ENCODE measurements at places on chromosomes 6 and 20.
A peak's percentile ranks its signal among the peaks of the same experiment; 100 is the strongest.

- DNase-seq: no peak
Measured at GRCh38 chr6:52641388-52641787, 29.5 kb upstream of the TMEM14A start.

GRCh38 chr6:69424581-69424980 is 372.2 kb downstream of the LMBRD1 start:
- no peak for DNase-seq

DNA sequence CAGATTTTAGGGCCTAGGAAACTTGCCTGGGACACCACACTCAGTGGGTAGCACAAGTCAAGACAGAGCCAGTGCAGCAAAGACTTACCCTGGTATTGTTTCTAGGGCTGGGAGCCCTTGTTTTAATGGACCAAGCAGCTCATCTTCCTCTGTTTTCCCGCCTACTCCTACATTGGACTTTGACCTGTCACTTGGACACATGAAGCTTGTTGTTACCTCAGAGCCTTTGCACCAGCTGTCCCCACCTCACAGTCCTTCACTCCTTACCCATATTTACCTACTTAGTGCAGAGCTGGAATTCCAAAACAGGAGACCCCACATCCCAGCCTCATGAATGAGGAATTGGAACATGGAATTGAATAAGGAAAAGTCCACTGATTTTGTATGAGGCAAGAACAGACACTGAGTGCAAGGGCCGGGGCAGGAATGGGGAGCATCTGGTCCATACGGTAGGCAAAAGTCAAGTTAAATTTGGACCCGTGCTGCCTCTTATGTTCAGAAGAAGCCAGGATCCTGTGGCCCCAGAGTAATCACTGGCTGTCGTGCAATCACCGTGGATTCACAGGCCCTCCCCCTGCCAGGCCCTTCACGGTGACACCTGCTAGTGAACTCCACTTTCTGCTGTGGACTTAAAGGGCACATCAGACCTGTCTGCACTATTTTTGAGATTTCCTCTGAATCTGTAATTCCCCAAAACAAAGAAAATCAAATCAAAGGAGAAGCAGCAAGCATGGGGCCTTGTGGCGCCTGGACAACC is 236.9 kb upstream of the PMEPA1 start:
- DNase-seq: no peak

DNA sequence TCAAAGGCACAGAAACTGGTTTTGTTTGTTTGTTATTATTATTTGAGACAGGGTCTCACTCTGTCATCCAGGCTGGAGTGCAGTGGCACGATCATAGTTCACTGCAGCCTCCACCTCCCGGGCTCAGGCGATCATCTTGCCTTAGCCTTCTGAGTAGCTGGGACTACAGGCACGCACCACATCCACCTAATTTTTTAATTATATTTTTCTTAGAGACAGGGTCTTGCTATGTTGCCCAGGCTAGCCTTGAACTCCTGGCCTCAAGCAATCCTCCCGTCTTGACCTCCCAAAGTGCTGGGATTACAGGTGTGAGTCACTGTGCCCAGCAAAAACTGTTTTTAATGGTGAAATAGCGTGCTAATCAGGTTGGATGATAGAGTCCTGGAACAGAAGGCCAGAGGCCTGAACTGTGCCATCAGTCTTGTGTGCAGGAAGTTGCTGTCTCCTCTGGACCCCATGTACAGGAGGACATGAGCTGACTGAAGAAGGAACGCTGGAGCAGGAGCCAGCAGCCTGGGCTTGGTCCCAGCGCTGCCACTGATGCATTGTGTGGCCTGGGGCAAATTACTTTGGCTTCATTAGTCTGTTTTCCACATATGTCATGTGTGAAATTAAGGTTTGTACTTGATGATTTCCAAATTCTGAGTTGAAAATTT is 4.9 kb downstream of the TM9SF4 start:
- no peak for DNase-seq

GRCh38 chr6:94636780-94637385 is 940.5 kb upstream of the MANEA start:
- DNase-seq: no peak

- DNase-seq: no peak
Measured at GRCh38 chr6:149905371-149905910, 7.5 kb upstream of the RAET1E start.

- no peak for DNase-seq
Measured at GRCh38 chr20:13325033-13325432, 104.0 kb downstream of the ISM1 start.

DNA sequence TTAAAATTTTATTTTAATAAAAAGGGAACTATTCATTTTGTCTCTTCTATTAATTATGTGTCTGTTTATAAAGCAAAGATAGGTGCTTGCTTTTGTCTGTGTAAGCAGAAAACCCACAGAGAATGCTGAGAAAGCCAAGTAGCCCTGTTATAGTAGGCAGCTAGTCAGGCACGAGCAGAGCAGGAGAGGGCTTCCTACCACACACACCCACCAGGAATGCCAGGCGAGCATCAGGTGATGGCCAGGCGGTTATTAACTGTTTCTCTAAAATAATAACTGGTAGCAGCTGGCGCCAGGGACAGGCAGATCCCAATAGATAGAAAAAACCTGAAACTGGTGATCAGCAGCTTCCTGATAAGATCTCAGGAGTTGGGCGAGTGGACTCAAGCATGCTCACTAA is 15.7 kb downstream of the C6orf15 start:
- DNase-seq: no peak

- no peak for DNase-seq
Measured at GRCh38 chr6:2658788-2659187, 91.9 kb downstream of the MYLK4 start.

GRCh38 chr6:101146389-101146788 is 247.1 kb upstream of the GRIK2 start:
- no peak for DNase-seq

GRCh38 chr6:111750753-111751673 is 122.2 kb downstream of the FYN start:
- DNase-seq: no peak

DNA sequence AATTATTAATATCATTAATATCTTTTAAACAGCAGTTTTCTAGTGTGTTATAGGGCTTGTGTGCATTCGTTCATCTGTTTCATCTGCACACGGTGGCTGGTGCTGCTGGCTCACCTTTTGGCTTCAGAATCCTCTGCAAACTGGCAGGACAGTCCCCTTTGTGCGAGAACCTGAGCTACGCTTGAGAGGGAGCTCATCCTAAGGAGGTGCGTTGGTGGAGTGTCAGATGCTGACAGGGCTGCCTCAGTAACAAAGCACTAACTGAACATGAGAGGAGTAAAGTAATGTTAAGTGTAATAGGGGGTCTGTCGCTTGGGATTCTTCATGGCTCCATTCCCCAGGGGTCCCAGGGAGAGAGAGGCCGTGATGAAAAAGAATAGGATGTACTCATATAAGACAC is 22.4 kb downstream of the ELOVL2 start:
- no peak for DNase-seq

- DNase-seq: no peak
Measured at GRCh38 chr20:61725966-61726365, 339.7 kb downstream of the TAF4 start.

DNA sequence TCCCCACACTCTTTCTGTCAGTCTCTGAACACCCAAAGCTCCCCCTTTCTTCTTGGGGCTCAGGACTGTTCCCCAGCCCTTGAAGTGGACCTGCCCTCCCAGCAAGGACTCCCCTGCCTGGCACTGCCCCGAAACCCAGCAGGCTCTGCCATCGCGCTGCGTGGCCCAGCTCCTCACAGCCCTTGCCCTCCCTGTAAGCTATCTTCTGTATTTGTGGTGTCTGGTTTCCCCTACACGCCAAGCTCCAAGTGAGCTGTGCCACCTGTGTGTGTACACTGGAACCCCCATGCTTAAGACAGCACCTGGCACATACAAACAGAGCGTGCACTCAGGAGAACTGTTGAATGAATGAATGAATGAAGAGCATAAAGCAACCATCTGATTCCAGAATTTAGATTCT is 57.7 kb downstream of the TMEM242 start:
- peak; percentile 60 for DNase-seq

- no peak for DNase-seq
Measured at GRCh38 chr6:44788387-44788981, 401.0 kb downstream of the CDC5L start.

DNA sequence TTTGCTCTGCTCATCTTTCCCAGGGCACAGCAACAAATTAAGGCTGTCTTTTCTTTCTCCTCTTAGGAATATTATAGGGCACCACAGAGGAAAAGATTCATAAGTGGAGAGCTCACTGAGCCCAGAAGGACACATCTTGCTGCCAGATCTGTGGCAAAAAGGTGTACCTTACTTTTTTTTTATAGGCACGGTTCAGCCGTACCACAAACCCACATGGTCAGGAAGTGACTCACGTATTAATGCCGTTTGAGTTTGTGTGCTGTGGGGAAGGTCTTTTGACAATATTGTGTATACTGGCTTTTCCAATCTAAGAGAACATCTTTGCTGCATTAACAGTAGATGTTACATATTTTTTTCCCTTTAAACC is 28.4 kb downstream of the PAQR8 start:
- peak; percentile 16 for DNase-seq
